Activated T-cell treated with anti-CD3 and anti-CD28 coated beads, Interleukin-2, amount 50 U/mL, for 4 hours (primary cell): ENCODE measurements at places on chromosomes 3 and 15. TPM values are rescaled to one million over a fixed set of nuclear protein-coding genes. Genes with fewer than 3 reads are reported as not detected.

H1-8 gene
- not detected for total RNA-seq

SLC9C1 gene
- total RNA-seq: not detected

TRNT1 gene
- total RNA-seq: 42.8 TPM

EPHB3 gene
- total RNA-seq: 0.15 TPM

COL7A1 gene
- total RNA-seq: 0.40 TPM

IL12A gene
- total RNA-seq: 0.35 TPM

RUVBL1 gene
- 158 TPM for total RNA-seq

DNA sequence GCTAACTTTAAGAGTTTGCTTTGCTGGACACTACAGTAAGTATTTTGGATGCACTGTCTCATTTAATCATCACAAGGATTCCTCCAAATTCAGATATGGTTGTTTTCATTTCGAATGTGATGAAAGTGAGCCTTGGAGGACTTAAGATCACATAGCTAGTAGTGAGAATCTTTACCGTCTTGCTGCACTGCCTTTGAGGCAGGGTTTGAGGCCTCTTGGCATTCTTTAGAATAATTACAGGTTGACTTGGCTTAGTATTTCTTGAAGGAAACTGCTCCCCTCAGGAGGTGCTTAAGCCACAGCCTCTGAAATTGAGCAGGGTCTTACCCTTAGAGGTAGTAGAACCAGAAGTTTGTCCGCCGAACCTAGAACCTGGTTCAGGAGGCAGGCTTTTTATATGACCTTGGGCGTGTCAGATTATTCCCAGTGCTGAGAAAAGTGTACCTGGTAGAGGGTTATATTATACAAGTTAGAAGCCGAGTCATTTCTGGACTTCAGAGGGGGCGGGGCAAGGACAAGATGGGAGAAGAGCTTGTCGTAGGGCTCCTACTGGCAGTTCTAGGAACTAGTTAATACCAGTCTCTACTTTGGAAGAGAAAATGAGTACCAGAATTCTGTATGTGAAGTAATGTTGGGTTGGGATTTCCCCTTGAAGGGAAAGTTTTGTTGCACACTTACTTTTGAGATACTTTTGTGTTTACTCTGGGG is 1.1 kb downstream of the TFG start:
- DNase-seq: peak; percentile 43

DNA sequence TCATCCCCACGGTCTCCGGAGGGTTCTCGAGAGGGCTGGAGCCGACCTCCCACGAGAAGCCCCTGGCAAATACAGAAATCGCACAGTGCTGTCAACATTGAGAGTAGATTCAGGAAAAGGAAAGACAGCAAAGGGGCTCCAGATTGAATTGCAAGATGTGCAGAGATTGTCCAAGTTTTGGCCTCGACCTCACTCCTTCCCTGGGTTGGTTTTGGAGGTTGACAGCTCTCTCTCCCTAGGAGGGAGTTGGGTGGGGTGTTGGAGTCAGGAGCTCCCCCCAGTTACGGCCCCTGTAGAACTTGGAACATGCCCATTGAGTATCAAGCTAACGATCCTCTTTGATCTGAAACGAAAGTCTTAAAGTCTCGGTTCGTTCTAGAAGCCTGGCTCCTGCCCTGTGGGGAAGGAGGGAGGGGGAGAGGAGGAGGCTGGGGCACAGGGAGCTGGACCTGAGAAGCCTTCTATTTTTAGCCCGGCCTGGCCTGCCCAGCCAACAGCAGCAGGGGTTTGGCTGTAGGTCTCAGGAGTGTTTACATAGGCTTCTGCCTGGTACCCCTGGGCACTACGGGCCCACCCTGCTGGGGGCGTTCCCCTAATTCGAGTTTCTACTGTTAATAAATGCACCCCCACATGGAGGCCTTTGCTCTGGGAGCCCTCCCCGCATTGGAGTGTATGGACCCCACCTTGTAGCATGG is 672 bp upstream of the KY start:
- DNase-seq: no peak

DNA sequence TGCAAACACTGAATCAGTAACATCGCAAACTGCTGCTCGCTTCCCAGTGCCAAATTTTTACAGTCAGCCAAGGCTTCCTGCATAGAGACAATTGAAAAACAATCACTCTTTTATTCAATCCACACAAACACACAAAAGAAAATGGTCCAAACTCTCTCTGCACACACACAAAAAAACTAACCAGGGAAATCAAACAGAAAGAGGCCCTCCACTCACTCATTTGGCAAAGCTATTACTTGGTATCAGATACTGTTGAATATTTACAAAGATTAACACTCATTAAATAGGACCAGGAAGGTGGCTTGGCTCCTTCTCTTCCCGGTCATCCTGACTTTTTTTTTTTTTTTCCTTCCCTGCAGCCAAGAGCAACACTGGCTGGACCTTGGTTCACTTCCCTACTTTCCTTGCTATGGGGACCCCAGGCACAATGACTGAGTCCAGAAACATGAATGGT is 62.4 kb upstream of the SPATA12 start:
- no peak for DNase-seq

DNA sequence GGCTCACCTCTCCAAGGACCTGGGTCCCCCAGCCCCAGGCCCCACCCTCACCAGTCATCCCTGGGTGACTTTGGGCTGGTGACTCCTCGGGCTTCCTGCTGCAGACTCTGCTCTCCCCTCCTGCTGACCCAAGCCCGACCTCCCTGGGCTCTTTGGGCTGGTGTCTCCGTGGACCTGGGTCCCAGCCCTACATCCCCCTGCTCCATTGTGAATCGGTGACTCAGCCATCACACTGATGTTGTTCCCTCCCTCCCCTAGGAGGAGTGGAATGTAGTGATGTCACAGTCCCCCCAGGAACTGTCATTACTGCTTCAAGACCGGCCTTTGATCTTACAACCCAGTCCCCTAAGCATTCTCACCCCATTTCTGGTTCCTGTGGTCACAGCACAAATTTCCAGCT is 83.7 kb downstream of the ADAMTS7 start:
- no peak for DNase-seq

DNA sequence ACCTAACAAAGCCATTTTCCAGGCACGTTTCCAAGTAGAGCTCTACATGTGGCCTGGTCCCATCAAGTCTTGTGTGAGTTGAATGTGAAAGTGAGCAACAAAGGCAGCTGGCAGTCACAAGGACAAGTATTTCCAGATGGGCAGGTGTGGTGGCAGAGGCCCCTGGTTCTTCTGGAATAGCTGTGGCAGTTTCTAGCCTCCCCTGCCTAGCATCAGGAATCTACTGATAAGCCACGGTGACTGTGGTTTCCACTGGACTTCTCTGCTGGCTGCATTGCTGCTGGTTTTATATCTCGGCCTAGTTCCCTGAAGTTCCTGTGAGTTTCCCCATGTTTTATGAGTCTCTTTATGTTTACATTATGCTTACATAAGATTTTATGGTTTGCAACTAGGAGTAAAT is 117.7 kb downstream of the GOLIM4 start:
- no peak for DNase-seq

- no peak for DNase-seq
These were observed 287.3 kb downstream of the UBE2E2 start for GRCh38 chr3:23490459-23490858.

DNA sequence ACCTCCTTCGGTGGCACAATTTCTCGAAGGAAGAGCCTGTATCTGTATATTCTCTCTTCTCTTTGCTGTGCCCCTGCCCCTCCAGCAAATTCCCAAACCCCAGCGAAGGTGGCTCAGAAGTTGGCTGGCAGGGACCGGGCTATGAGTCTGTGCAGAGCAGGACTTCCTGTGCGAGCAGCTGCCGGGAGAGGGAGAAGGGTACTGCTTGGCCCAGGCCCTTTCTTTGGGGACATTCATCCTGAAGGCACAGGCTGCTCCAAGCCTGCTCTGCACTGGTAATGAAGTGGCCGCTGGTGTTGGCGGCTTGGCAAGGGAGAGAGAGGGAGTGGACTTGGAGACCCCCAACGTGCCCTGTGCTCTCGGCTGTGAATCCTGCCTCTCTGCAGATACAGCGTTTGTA is 1.5 kb downstream of the SLC6A11 start:
- no peak for DNase-seq

DNA sequence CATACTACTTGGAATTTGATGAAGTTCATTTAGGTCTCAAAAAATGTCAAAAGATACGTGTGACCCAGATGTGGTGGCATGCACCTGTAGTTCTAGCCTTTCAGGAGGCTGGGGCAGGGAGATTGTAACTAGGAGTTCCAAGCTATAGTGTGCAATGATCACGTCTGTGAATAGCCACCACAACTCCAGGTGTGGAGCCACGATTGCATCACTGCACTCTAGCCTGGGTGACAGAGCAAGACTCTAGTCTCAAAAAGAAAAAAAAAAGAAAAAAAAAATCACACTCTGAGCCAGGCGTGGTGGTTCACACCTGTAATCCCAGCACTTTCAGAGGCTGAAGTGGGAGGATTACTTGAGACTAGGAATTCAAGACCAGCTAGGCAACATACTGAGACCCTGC is 14.2 kb downstream of the MAP4 start:
- DNase-seq: no peak

DNA sequence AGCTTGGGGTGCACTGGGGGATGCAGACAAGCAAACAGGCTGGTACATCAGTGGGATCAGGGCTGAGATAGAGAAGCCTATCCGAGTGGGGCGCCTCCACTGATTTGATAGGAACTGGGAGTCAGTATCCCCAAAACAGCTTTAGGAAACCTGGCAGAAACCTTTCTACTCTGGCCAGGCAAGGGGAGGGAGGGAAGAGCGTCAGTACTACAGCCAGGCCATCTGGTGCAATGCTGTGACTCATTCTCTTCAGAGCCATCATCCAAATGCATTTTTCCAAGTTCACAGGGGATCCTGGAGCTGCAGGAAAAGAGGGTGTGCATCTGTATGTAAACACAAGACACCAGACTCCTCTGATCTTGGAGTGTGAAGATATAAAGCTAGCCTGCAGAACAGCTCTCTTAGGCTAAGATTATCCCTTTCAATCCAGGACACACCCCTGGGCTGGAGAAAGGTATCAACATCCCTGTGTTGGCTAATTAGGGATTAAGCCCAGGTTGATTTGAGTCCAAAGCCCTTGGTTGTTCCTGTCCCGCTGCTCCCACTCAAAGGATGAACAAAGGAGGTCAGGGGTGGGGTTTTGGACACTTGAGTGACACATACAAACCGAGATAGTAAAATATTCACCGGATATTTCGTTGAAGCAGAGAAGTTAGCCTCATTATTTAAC is 9.3 kb downstream of the GALNT15 start:
- no peak for DNase-seq

GRCh38 chr3:152471814-152472671 is 203.3 kb downstream of the MBNL1 start:
- peak; percentile 60 for DNase-seq

GRCh38 chr3:189908646-189909045 is 212.1 kb downstream of the P3H2 start:
- no peak for DNase-seq

DNA sequence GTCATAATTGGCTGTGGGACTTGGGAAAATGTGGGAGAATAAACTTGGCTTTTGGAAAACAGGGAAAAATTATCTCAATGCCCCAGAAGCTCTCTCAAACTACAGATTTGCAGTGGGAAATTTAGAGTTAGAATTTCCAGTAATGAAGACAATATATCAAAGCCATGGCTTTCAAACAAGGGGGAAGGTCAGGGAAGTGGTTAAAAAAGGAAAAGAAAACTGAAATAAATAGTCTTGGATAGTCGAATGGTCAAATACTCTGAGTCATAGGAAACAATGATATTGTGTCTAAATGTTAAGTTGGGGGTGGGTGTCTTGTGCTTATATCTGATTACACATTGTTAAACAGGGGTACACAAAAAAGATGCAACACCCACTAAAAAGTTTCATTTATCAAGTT is 272.4 kb upstream of the COL8A1 start:
- no peak for DNase-seq

DNA sequence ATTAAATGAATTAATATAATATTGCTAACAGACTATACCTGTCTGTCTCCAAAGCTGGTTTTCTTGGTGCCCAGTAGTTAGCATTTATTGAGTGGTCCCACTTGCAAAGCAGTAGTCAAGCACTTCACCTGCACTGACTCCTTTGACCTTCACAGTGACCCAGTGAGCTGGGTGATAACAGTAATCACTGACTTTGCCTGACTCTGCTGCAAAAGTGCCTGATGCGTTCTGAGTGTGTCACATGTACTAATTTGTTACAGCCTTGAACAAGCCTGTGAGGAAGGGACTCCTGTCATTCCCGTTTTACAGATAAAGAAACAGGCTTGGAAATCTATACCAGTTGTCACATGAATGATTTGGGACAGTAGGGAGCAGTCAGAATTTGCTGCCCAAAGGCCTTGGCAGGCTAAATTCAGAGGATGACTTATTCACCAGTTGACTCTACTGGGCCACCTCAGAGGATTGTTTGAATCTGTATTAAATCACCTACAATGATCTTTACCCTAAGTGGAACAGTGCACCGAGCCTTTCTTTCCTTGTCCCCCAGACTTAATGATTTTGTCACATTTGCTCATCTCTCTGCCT is 116.6 kb upstream of the PLXNA1 start:
- no peak for DNase-seq

DNA sequence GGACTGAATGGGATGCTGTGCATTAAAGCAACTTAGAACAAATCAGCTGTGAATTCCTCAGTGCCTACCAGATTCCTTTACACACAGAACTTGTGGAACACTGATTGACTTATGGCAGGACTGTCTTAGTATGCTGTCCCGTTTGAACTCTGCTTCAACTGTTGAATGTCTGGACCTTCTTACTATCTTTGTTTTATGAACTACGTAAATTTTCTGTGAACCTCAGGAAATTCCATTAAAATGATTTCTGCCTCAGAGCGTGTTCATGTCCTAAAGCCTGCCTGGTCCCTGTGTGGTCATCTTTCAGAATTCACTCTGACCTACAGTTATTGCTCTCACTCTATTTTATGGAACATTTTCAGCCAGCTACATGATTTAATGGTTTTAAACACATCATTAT is 29.4 kb upstream of the FBN1 start:
- DNase-seq: no peak

DNA sequence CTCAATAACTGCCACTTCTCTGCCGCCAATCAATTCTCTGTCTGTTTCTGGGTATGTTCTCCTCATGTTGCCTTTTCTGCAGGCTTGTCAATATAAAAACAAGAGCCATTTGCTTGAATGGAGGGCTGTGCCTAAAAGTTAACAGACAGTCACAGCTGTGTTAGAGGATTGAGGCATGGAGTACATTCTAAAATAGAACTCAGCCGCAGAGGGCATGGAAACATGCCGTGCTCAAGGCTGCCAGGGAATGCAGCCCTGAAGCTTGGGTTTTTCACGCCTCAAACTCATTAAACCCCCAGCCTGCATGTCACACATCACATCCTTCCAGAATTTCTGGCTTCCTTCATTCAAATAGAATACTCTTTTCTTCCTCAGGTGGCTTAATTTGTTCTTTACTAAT is 166.6 kb downstream of the TPRG1 start:
- DNase-seq: no peak

GRCh38 chr15:100224206-100225185 is 117.3 kb downstream of the ADAMTS17 start:
- DNase-seq: no peak

DNA sequence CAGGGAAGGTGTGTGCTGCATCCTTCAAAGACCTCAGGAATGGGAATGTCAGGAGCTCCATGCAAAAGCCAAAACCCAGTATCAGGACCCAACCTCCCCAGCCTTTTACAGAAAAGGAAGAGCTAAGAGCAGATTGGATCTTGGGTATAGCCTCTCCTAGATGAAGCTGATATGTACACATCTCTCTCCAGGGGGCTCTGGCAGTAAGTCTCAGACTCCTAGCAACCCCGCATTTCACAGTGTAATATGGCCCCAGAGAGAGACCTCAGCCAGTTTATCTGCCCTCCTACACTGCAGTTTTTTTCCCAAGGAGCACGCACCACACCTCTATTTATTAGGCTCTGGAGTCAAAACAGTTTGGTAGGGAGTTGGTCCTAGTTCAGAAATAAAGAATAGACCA is 88.2 kb downstream of the RBPMS2 start:
- no peak for DNase-seq

- no peak for DNase-seq
These were observed 10.6 kb upstream of the KIF23 start for GRCh38 chr15:69403594-69403993.
